ENCODE measurements at places on chromosomes 3 and 15.

DNA sequence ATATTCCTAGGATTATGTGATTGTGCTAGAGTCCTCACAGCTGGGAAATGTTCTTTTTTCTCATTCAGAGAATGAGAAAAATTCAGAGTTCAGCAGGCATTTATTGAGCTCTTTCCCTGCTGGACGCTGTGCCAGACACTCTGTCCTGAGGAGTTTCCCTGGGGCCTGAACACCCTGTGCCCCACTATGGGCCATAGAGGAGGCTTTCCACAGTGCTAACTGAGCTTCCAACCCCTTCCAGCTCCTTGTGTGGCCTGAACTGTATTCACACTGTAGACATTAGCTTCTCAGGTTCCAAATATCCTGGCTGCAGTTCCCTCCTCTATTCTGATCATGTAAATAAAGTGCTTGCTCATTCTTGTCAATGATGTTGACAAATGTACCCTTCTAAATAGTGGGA lies 10.0 kb downstream of the ABHD2 start:
- DNase-seq, result no peak

DNA sequence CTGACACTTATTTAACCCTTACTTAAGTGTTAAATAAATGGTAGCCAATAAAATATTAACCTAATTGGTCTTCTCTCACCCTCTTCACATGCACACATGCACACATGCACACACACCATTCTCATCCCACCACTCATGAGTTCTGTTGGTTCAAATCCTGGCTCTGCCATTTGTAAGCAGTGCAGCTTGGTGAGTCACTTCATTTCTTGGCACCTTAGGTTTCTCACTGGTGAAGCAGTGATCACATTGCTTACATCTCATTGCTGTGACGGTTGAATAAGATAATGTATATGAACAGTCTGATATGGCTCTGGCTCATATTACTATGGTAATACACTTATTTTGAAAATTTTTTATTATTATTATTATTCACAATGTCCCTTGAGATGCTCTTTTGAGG lies 33.8 kb downstream of the RIOX2 start:
- no peak for DNase-seq

- DNase-seq, result no peak
These were observed 44.8 kb downstream of the GATM start for GRCh38 chr15:45333550-45333949.

DNA sequence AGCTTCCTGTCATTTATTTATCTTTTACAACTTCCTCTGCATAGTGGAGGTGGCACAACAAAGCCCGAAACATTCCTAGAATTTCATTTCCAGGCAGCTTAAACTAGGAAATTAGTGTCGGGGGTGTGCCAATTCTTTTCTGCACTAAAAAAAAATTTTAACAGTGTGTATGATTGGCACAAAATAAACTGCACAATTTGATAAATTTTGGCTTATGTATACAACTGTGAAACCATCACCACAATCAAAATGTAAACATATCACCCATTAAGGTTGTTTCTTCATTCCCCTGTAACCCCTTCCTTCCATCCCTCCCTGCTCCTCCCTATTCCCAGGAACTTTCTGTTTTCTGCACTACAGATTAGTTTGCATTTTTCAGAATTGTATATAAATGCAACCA lies 54.7 kb downstream of the RPL39L start:
- DNase-seq, result no peak

DNA sequence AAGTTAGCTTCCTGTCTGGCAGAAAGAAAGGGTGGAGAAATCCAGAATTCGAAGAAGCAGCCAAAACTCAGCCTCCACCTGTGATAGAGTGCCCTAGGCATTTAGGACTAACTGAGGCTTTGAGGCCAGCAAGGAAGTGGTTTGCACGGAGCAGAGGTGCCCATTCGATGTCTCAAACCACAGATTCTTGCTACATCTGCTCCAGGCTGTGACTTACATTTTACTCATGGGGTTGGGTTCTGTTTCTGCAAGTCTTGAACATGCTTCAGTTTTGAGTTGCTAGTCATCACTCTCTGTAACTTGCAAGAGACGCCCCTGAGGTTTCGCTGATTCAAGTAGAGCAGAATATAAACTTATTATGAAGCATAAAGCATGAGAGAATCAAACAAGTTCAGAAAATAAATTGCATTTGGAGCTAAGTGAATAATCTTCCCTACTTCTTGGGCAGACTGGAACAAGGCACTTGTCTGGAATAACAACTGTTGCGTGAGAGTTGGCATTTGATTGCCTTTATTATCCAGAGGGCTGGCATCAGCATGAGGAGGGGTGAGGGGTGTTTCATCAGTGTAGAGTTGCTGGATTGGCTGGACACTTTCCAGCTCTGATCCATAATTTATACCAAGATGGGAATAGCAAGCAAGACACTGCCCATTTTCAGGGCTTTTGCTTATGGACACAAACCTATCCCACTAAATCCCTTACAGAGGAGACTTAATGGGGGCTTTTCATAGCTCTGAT lies 256.5 kb downstream of the AGBL1 start:
- DNase-seq, result no peak

GRCh38 chr15:77478051-77478450 lies 57.4 kb downstream of the HMG20A start:
- DNase-seq, result no peak

GRCh38 chr3:20324664-20325478 lies 138.9 kb upstream of the SGO1 start:
- no peak for DNase-seq

DNA sequence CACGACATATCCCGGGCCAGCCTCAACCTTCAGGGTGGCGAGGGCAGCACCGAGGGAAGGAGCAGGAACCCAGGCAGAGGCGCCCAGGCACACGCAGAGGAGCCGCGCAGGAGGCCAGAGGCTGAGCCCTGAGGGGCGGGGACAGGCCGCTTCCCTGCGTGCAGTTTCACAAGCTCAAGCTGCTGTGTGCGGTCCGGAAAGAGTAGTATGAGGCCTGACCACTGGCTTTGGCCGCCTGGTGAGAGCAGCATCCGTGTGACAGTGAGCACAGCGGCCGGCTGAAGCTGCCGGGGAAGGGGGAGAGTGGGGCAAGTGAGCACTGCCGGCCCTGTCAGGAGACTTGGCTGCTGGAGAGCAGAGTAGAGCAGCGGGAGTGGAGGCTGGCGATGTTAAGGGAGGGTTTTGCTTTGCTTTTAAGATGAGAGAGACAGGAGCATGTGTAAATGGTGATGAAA lies 8.7 kb downstream of the ZDHHC19 start:
- no peak for DNase-seq

DNA sequence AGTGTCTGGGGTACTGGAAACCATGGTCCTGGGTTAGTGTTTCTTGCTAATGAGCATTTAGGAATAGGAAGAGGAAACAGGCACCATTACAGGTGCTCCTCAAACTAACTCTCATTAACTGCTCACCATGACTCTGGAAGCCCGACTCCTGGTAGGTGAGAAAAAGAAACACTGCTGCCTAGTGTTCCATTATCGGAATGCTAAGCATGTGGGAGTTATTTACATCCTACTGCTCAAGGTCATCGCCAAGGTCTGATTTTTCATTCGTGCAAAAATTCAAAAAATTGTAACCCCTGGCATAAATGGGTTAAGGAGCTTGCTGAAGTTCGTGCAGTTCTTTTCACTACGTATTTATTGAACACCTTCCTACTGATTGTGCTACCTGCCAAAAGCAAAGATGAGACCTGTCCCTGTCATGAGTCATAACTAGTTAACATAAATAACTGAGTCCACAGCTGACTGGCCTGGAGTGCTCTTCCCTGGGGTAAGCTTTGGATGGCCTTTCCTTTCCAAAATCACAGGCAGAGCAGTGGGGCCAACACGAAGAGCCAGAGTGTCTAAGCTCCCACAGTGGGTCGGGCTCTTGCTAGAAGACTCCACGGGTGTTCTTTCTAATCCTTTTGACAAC lies 22.7 kb upstream of the PAQR5 start:
- no peak for DNase-seq

- DNase-seq, result no peak
These were observed 192.0 kb downstream of the ATP10A start for GRCh38 chr15:25671132-25671531.

DNA sequence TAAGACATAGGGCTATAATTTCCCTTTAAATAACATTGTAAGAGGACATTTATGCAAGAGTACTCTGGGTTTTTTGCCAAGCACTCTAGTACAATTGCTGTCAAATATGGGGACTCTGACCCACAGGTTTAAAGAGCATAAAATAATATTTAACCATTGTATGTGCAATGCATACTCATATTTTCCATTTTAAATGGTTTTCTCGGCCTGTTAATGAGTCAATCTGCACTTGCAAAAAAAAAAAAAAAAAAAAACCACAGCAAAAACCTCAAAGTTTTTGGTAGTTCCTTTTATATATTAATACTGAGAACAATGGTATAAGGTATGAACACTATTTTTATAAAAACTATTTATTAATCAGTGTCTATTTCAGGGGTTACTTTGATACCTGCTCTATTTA lies 304.0 kb upstream of the CBLB start:
- no peak for DNase-seq

GRCh38 chr15:81301815-81302399 lies 22.0 kb downstream of the STARD5 start:
- DNase-seq, result no peak

DNA sequence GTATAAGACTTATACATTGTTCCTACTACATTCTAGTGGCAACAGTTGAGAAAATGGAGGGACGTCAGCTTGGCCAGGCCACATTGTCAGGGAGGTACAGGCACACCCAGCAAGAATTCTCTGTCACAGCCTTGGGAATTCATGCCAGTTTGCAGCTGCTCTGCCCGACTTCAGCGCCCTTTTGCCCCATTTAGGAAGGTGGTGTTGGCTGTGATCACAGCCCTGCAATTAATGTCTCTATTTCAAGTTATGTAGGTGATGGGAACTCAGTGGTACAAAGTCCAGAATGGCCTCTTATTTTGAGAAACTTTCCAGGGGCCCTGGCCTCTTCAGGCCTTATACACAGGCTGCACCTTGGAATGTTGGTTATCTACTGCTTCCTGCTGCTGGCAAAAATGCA lies 26.7 kb downstream of the AMOTL2 start:
- no peak for DNase-seq

GRCh38 chr3:177640319-177640965 lies 443.2 kb upstream of the TBL1XR1 start:
- DNase-seq, result no peak

GRCh38 chr3:14407203-14407602 lies 4.8 kb downstream of the SLC6A6 start:
- no peak for DNase-seq

DNA sequence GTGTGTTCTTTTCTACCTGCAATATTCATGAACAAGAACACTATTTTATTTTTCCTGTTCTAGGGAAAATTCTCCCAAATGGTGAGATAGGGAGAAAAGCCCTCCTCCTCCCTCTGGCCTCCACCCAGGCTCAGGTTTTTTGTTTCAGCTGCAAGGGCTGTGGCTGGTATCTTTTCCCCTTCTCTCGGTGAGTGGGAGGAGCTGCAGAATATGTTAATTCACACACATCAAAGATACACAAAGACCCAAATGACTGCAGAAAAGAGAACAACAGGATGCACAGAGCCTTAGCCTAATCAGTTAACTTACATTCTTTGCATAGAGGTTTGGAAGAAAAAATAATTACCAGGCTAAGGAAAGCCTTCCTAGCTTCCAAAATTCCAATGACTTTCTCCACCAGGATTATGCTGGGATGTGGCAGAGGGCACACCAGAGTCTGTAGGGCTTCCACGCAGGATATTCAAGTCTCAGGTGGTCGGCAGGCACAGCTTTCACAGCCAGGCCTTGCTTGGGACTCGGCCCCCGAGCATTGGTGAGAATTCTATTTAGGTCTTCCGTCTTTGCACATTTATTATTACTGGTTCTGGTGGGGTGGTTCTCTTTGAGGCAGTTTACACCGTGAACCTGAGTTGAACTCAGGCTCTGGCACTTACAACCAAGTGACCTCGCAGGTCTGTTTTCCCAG lies 64.9 kb downstream of the ABHD5 start:
- DNase-seq, result no peak

DNA sequence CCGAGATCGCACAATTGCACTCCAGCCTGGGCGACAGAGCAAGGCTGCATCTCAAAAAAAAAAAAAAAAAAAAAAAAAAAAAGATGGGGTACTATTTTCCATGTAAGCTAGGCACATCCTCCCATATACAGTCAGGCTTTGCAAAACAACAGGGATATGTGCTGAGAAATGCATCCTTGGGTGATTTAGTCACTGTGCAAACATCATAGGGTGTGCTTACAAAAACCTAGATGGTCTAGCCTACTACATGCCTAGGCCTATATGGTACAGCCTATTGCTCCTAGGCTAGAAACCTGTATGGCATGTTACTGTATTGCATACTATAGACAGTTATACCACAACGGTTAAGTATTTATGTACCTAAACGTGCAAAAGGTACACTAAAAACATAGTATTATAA lies 75.0 kb downstream of the TTBK2 start:
- no peak for DNase-seq

- DNase-seq, result no peak
These were observed 168.7 kb upstream of the TMCO5A start for GRCh38 chr15:37765786-37766185.

All from stimulated activated CD4-positive, alpha-beta T cell treated with anti-CD3 and anti-CD28 coated beads, Interleukin-2, amount 100 ng/mL, for 48 hours (primary cell).